CD4-positive, alpha-beta T cell treated with Interleukin-12 subunit alpha and Interleukin-12 subunit beta, for 1 hour (primary cell): ENCODE measurements at places on chromosomes 6 and 20.
A peak's percentile ranks its signal among the peaks of the same experiment; 100 is the strongest.

DNA sequence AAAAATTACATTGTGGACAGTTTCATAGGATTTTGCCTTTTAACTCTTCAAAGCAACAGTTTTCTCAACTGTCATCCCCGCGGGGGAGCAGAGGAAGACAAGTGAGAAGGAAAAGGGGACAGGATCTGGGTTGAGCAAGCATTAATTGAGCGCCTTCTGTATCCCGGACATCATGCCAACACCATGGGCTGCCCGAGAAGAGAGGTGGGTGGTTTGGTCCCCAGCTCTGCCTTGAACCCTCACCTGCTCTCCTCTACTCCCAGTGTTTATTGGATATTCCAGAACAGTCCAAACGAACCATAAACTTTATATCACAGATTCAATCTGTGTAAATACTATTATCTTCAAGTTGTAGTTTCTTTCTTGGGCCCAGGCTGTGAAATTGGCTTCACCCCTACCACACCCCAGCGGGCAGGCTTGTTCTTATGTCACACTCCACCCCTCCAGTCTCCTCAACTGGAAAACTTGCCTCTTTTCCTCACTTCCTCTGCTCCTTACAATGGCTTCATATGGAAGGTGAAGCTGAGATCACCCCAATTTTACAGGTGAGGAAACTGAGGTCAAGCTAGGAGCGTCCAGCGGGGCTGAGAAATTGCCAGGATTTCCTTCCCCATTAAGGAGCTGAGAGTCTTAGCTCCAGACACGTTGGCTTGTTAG is 6.0 kb downstream of the PCK1 start:
- no peak for DNase-seq

- DNase-seq: no peak
Measured at GRCh38 chr20:17761604-17762003, 61.8 kb downstream of the BANF2 start.

GRCh38 chr6:88989215-88989614 is 25.8 kb upstream of the RNGTT start:
- no peak for DNase-seq

- no peak for DNase-seq
Measured at GRCh38 chr6:92559003-92559402, 860.4 kb downstream of the EPHA7 start.

- peak; percentile 18 for DNase-seq
Measured at GRCh38 chr6:13813621-13814175, 659 bp downstream of the MCUR1 start.

GRCh38 chr20:17659801-17660200 is 22.2 kb downstream of the RRBP1 start:
- DNase-seq: no peak

DNA sequence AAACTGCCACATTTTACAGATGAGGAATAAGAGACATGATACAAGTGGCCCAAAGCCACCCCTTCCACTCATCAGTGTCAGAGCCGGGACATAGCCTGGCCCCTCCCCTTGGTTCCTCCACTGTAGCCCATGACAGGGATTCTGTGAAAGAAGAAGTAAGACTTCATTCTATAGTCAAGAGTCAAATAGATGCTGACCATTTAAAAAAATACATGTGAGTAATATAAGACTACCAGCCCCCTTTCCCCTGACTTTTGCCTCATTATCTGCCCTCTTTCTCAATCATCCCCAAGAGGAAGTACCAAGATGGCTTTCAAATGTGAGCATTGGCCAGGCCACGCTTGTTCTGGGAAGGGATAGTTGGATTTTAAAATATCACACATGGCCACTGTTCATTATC is 57.8 kb upstream of the TAB2 start:
- no peak for DNase-seq

- DNase-seq: no peak
Measured at GRCh38 chr6:168104636-168105035, 25.6 kb upstream of the FRMD1 start.

- DNase-seq: no peak
Measured at GRCh38 chr6:69758214-69758613, 38.6 kb downstream of the LMBRD1 start.

- DNase-seq: no peak
Measured at GRCh38 chr6:112016320-112016719, 37.6 kb upstream of the CCN6 start.

- DNase-seq: no peak
Measured at GRCh38 chr20:57291003-57291402, 24.6 kb upstream of the BMP7 start.

DNA sequence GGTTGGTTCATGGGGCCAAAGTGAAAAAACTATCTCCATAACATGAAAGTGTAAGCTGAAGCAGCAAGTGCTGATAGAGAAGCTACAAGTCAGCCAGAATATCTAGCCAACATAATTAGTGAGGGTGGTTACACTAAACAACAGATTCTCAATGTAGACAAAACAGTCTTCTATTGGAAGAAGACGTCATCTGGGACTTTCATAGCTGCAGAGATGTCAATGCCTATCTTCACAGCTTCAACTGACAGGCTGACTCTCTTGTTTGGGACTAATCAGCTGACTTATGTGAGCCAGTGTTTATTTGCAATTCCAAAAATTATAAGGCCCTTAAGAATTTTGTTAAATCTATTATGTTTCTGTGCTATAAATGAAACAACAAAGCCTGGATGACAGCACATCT is 63.2 kb downstream of the GMDS start:
- DNase-seq: no peak

GRCh38 chr6:38080889-38081288 is 261.4 kb downstream of the ZFAND3 start:
- DNase-seq: no peak

DNA sequence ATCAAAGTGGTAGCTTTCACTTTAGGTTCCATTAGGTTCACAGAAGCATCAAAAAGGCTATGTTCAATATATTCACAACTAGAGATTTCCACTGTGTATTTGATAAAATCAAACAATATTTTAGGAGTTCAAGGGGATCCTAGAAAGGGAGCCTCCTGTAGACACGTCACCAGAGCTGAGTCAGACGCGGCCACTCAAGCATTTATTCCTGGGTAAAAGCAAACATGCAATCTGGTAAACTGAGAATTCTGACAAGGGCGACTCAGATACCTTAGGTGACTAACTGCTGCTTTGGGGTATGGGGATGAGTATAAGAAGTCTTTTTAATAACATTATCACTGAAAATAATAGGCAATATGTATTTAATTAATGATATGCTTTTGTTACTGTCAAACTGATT is 118.7 kb upstream of the HMGN3 start:
- no peak for DNase-seq

DNA sequence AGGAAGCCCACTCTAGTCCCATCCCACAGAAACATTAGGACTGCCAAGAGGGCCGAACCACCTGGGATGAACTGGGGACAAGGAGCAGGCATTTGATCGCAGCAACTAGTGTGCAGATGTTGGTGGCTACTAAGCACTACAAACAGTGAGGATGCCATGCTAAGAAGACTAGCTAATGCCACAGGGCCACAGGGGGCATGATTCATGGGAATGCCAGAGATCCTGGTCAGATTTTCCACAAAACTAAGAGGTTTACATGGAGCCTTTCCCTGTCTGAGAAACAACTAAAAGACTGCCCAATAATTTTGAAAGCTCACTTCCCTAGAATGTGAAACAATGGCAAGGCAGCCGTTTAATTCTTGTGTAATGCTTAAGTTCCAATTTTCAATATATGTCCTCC is 375.9 kb upstream of the PTCHD4 start:
- no peak for DNase-seq

GRCh38 chr6:6193221-6193745 is 127.2 kb downstream of the F13A1 start:
- no peak for DNase-seq

- no peak for DNase-seq
Measured at GRCh38 chr20:47818996-47819609, 33.8 kb upstream of the SULF2 start.

- no peak for DNase-seq
Measured at GRCh38 chr20:34085544-34086040, 26.5 kb downstream of the EIF2S2 start.

GRCh38 chr6:160795721-160796120 is 93.7 kb downstream of the PLG start:
- DNase-seq: no peak

DNA sequence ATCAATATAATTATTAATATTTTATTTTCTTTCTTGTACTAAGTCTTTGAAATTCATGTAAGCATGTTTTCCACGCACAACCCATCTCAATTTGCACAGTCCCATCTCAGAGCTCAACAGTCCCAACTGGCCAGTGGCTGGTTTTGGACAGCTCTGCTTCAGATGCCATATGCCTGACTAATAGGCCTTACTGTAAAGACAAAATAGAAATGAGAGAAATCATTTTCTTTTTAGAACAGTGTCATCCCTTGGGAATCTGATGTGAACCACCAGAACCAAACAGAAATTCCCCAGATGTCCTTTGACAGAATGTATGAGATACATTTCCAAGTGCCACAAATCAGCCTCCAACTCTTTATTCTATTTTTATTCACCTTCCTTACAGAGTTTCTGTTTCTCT is 338.9 kb downstream of the ESR1 start:
- DNase-seq: no peak

GRCh38 chr20:34705397-34706301 is 1.5 kb downstream of the TP53INP2 start:
- DNase-seq: no peak

DNA sequence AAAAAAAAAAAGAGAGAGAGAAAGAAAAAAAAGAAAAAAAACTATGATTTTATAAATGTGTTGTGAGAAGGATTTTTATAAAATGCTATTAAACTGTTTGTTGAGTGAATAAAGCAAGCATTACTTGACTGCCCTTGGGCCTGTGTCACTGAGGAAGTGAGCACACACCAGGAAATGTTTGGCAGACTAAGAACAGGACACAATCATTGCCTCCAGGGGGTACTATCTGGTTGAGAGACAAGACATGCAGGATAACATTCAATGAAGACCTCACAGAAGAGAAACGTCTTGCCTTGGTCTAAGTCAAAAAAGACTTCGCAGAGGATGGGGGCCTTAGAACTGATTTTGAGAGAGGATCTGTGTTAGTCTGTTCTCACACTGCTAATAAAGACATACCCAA is 40.6 kb downstream of the MTFR2 start:
- no peak for DNase-seq

DNA sequence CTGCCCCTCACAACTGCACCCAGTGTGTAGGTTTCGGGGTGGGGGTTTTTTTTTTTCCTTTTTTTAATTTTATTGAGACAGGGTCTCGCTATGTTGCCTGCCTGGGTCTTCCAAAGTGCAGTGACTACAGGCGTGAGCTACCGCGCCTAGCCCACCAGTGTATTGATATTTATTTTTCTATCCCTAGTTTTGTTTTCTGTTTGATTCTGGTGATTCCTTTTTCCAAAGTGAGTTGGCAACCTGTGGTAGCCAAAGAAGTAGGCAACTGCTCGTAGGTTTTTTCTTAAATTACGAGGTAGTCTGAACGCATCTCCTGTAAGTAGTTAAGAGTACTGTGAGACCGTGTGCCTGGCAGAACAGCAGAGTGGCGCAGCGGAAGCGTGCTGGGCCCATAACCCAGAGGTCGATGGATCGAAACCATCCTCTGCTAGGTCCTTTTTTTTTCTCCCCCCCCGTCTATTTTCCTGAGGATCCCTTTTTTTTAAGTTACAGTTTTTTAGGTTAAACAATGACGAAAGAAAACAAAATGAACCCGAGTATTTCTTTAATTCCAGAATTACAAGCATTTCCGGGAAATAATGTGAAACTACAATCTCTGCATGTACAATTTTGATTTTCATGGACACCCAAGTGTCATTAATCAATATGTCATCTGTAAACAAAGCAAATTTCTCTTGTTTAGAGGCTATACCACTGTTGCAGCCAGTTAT is 78.7 kb upstream of the BTN3A2 start:
- DNase-seq: peak; percentile 88

DNA sequence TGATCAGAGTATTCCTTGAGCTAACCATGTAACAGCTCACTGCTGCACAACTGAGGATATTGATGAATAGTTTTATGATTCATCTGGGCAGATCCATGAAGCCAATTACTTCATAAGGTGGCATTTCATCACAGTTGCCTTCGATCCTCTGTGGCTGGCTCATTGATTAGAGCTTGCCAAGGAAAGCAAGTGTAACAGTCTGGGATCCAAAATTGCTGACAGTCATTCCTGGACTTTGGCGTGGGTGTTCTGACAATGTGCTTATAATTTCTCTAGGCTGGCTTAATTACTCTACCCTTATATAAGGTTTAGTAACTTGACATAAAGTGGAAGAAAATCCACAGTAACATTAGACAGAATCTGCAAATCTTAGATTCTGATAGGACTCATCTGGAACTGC is 551.3 kb upstream of the CDH4 start:
- no peak for DNase-seq

DNA sequence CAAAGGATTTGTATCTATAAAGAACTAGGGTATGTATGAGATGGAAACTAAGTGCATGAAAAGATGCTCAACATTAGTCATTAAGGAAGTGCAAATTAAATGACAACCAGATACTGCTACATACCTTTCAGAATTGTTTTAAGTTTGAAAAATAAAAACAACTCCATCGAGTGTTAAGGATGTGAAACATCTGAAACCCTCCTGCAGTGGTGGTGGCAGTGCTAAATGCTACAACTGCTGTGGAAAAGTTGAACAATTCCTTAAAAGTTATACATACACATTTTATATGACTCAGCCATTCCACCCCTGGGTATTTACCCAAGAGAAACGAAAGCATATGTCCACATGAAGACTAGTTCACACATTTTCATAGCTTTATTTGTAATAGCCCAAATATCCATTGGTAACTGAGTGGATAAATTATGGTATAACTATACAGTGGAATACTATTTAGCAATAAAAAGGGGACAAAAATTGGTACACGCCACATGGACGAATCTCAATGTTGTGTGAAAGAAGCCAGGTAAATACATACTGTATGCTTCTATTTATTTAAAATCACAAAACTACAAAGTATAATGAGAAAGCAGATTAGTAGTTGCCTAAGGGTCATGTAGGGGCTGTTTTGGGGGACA is 10.6 kb downstream of the ARMH2 start:
- DNase-seq: no peak

DNA sequence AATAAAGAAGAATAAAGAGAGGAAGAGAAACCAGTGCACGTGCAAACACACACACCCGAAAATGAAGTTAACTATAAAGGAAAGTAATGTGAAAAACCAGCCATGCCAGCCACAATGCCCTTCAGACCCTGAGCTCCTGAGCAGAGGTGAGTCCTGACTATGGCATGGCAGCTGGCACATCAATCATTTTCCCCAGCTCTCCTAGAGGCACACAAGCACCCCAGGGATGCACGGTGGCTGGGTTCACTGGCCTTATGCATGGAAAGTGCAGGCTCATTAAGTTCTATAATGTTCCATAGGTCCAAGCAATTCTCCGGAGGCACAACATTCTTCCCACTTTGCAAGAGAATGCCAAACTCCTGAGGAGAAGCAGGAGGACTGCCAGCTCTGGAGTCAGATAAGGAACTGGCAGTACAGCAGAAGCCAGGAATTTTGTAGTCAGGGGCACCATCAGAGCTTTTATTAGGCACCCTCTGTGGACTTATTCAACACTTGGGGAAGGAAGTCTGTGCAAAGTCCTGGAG is 175.0 kb upstream of the PRDM1 start:
- DNase-seq: no peak

- DNase-seq: no peak
Measured at GRCh38 chr6:75201901-75202672, 3.8 kb downstream of the COL12A1 start.
